Effector CD4-positive, alpha-beta T cell (primary cell): ENCODE measurements at places on chromosomes 12 and 14.

DNA sequence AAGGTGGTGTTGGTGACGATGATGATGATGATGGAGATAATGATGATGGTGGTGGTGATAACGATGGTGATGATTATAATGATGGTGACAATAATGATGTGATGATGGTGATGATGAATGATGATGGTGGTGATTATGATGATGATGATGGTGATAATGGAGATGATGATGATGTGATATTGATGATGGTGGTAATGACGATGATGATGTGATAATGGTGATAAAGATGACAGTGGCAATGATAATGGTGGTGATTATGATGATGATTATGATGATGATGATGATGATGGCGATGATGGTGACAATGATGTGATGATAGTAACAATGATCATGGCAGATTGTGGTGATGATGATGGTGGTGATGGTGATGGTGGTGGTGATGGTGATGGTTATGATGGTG is 518.0 kb downstream of the GLT1D1 start:
- no peak for DNase-seq

- no peak for DNase-seq
These were observed 27.4 kb upstream of the PRKD1 start for GRCh38 chr14:29955087-29955486.

- no peak for DNase-seq
These were observed 104.4 kb downstream of the PPM1A start for GRCh38 chr14:60353420-60353819.

DNA sequence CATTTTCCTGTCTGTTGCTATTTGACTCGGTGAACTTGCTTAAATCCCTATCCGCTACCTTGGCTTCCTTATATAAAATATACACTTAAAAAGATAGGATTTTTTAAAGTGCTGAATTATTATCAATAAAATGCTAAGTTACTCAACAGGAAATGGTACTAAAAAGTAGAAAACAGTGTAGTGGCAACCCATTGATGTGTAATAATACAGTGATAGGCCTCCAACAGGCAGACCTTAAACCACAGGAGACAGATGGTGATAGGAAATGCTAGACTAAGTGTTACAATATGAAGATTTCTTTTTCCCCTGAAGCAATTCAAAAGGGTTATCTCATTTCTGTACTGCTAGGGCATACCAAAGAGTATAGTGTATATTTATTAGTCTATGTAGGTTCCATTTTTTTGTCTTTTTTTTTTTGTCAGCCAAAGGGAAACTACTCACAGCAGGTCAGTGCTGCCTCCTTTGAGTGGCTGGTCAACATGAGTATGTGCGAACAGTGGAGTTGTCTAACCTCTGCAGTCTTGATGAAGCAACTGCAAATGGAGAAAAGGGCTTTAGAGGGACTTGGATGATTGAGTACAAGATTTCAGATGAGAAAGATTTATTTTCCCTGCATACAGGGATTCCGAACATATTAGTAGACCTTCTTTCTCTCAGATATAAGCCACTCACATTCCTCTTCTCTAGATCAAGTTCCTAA is 183.8 kb downstream of the ACSS3 start:
- DNase-seq: no peak

- no peak for DNase-seq
These were observed 448.1 kb downstream of the BCAT1 start for GRCh38 chr12:24500831-24501230.

DNA sequence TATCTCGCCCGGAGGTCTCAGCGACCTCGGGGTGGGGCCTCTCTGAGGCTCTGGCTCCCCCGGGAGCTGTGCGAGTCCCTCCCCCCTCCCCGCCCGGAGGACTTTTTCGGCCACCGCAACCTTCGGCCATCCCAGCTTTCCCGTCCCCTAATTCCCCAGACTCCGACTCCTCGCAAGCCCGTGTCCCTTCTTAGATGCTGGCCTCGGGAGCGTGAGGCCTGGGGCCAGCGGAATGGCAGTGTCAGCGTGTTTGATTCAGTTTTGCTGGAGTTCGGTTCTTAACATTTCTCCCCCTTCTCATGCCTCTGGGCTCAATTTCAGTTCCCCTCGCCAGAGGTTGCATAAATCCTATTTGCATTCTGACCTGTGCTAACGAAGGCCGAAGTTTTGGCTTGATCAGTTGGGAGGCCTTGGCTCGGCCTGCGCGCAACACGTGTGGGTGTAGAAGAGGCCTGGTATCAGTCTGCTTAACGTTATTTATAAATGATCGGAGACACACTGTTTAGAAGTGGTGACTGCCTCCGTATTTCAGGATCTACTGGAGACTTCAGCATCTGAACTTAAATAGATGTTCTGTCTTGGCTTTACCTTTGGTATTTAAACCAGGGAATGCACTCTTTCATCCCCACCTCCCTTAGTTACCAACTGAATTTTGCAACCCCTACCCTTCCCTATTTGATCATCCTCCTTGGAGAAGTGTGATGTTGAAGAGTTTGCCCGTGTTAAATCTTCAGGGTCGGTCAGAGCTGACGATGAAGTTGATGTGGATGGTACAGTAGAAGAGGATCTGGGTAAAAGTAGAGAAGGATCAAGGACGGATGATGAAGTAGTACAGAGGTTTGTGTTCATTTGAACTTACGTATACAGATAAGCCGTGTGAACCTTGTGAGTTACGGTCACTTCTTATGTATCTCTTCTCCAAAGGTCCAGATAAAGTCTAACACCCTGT is 851 bp downstream of the HSP90B1 start:
- DNase-seq: no peak

- DNase-seq: no peak
These were observed 517.5 kb downstream of the BCL11B start for GRCh38 chr14:98754343-98755020.
